CD4-positive, alpha-beta T cell treated with Interleukin-15 for 4 hours (primary cell): ENCODE measurements at places on chromosomes 4 and X.

DNA sequence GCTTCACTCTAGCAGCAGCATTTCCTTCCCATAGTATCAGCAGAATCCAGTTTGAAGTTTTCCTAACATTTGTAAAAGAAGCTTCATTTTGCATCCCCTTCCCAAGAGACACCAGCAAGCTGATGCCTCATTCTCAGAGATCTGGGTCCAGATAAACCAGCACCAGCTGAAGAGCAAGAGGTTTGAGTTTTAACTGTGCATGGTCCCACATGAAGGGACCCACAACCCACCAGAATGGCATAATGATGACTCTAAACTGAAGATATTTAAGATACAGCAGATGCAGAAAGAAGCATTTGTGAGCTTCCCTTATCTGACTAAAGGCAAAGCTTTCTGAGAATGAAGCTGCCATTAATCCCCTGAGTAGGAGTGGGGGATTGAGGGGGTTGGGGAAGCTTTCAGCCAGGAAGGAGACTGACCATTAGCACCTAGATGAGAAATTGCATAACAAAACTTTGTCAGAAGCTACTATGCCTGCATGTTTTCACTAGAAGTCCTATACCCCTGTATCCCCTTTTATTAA, 18.6 kb downstream of the NUDT6 start:
- no peak for DNase-seq

DNA sequence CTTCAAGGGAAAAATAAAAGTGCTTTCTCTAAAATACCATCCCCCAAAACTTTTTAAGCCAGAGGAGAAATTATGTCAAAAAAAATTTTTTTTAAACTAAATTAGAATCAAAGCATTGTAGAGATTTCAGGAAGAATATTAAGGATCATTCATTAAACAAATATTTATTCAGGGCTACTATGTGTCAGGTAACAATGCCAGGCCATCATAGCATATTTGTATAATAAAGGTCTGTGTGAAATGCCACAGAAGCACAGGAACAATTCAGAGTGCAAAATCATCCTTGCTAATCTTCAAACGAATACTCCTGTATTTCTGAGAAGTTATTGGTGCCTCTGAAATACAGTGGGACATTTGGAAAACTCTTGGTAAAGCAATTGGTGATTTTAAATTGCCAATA, 2.0 kb downstream of the CCDC160 start:
- no peak for DNase-seq

- DNase-seq = no peak
Observed at GRCh38 chr4:188015025-188015940, 19.7 kb downstream of the ZFP42 start.

- DNase-seq = no peak
Observed at GRCh38 chr4:175048906-175049305, 130.7 kb downstream of the ADAM29 start.

- DNase-seq = no peak
Observed at GRCh38 chr4:94880956-94881355, 123.2 kb downstream of the BMPR1B start.
